Activated effector memory CD4-positive, alpha-beta T cell treated with anti-CD3 and anti-CD28 coated beads, Interleukin-2, amount 50 U/mL, for 16 hours (primary cell): ENCODE measurements at places on chromosomes 7 and 10.

GRCh38 chr7:15485998-15486397 lies 75.8 kb downstream of the AGMO start:
- DNase-seq, result no peak

- DNase-seq, result no peak
Observed at GRCh38 chr7:16397501-16398145, 23.7 kb downstream of the CRPPA start.

DNA sequence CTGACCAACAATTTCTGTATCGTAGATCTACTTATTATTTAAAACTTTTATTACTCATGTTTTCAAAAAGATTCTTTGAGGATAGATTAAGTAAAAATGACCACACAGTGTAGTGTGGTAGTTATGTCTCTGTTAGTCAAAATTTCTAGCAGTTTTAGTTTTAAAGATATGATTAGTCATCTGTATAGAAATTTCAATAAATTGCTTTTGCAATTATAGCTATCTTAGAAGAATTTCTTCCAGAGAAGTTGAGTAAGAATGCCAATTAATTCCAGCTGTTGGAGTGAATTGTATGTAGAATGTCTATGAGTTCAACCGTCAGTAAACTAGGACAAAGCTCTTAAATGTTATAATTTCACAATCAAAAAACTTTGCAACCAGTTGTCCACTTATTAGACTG lies 229.7 kb downstream of the CDK14 start:
- DNase-seq, result no peak

GRCh38 chr7:101782896-101783295 lies 34.5 kb upstream of the CUX1 start:
- no peak for DNase-seq

DNA sequence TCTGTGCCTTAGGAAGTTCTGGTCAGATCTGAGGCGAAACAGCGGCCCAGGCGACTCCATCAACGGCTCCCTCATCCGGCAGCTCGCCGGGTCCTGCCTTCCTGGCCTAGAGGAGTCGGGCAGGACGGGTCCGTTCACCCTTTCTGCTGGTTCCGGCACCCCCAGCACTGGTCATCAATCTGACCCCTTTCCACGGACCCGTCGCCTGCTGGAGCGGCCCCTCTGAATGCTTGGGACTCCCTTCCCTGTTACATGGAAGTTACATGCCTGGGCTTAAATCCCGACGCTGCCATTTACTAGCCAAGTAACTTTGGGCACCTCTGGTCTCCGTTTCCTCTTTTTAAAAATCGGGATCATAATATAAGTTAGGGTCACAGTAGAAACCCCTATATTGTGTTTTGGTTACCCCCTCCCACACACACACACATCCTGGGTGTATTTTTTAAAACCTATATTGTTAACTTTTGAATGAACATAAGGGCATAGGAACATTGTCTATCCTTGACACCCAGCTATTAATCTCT lies 607 bp upstream of the GGCT start:
- DNase-seq, result no peak

GRCh38 chr7:21304808-21305375 lies 123.0 kb upstream of the SP4 start:
- no peak for DNase-seq

DNA sequence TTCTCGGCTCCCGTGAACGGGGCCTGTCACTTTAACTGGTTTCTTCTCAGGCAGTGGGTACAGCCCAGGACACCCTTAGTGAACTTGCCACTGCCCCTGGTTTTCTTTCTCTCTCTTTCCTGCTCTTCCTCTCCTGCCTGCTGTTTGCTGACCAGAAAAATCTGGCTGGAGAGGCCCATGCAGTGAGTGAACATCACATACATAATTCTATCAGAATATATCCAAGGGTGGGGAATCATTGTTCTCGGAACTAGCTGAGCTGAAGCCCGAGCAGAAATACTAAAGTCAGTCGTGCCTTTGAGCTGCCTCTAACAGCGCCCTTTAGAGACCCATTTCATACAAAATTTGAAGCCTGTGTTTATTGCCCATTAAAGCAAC lies 501.5 kb upstream of the GALNT17 start:
- no peak for DNase-seq

GRCh38 chr7:28575241-28575643 lies 162.9 kb downstream of the CREB5 start:
- no peak for DNase-seq

DNA sequence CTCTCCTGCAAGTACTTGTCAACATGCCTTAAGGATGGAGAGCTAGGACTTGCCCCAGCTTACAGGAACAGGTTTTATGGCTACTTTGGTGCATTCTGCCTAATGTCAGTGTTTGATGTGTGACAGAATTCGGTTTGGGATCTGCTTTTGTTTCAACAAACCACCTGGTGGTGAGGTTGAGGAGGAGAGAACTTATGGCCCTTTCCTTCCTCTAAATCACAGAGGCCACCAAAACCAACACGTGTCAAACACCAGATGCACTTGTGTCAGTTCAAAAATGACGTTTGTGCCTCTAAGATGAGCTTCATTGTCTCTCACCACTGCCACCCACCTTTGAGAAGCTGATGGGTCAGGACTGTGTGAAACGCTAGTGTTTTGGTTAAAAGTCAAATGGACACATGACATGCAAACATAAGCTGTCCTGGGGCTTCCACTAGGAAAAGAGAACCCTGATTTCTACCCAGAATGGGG lies 83.9 kb downstream of the OSBPL3 start:
- no peak for DNase-seq

DNA sequence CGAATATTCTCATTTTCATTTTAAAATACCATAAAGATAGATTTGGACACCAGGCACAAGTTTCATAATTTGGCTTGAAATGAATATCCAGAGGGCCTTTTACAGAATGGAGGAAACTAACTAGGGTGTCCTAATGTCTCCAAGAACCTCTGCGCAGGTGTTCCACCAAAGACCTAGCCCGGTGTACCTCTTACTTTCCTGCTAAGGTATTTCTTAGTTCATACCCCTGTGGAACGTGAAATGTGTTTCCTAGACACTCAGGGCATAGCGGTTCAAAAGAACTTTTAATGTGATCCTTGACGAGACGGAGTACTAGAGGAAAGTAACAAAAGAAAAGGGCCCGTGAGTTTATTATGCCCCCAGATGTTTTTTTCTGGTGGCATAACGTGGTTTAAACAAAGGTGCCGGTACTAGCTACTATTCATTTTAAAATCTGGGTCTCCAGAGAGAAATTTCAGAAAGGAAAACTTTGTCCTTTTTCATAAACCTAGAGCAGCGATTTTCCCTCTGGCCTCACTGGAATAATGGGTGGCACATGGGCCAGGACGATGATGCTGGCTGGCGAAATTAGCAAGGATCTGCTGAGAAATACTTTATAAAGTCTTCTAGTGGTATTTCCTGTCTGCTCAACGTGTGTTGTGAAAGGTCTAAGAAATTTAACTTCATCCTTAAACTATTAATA lies 1.4 kb downstream of the APBB1IP start:
- DNase-seq, result no peak

GRCh38 chr10:64537928-64538327 lies 1016.7 kb downstream of the REEP3 start:
- DNase-seq, result no peak

DNA sequence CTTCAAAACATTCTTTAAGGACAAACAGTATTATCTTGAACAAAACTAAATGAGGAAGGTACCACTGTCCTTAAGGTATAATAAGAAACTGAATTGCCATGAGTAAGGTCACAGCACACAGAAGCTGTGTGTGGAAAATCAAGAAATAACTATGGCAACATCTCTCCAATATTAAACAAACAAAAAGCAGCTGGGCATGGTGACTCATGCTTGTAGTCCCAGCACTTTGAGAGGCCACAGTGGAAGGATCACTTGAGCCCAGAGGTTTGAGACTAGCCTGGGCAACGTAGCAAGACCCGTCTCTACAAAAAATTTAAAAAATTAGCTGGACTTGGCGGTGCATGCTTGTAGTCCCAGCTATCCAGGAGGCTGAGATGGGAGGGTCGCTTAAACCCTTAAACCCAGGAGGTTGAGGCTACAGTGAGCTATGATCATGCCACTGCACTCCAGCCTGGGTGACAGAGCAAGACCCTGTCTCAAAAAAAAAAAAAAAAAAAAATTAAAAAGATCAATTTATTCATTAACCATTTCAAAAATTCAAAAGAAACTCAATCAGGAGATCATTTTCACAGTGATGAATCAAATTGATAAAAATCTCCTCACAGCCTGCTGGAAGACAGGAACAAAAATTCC lies 195.4 kb downstream of the SKIDA1 start:
- no peak for DNase-seq

DNA sequence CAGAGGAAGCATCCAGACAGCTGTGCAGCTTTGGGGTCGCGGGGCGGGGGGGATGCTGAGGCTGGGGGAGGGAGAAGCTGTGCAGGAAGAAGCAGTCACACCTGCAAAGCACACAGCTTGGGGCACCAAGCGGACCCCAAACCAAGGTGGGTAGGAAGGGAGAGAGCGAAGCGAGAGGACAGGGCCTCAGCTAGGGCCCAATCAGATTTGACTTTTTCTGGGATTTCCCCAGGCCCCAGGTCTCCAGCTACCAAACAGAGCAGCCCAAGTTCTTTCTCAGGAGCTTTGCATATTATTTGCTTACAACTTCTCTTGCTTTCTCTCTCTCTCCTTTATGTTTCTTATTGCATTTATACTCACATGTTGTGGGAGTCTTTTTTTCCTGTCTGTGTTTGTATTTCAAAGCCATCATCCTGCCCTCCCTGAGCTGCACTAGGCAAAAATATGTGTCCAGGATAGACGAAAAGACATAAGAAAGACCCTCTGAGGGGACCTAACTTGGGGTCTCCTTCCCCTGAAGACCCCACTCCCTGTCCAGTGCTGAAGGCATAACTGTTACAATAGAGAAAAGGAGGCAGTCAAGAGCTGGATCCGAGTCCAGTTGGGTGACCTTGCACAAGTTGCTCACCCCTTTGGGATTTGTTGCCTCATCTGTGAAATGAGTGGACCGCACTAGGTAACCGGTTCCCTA lies 50.6 kb upstream of the SMNDC1 start:
- no peak for DNase-seq

- no peak for DNase-seq
Observed at GRCh38 chr7:94848531-94848930, 58.9 kb upstream of the PPP1R9A start.

DNA sequence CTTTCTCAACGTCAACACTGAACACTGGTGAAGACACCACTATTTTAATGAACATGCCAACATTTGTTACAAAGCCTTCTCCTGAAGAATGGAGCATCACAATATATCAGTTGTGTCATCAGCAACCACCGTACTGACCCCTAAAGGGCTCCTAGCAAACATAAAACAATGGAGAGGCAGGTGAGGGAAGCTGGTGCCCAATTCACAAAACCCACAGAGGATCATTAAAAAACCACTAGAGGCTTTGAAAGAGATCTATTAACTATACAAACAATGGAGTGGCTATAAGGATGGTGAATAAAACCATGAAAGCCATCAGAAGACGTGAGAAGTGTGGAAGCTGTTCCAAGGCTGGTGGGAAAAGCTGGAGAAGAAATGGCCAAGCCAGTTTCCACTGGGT lies 150.8 kb downstream of the FAM107B start:
- no peak for DNase-seq

DNA sequence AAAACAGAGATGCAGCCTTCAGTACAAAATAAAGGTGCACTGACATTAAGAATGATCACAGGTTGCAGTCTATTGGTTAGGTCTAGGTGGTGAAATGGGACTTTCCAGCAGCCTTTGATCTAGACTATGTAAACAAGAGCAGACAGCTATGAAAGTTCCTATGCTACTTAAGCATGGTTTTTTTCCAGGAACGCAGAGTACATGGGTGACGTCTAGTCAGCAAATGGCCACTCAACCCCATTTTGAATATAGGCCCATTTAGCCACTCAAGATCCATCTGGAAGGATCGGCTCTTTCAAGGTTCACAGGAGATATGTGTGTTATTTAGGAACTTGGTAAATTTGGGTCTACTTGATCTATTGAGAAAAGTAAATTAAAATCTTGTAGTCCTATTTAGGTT lies 1424.6 kb upstream of the LRRTM3 start:
- no peak for DNase-seq

DNA sequence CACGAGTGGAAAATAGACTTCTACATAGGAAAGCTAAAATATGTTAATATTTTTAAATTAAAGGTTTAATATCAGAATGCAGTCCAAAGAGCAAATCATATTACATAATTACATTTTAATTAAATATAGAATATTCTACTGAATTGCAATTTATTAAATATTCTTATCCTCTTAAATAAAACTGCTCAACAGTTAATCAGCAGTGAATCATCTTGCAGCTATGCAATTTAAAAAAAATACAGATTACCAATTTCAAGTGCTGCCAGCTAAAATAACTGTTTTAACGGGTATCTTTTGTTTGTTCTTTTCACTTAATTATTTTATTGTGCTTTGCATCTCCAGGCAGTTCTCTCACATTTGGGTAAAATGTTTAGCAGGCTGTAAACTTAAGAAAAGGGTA lies 82.2 kb downstream of the ZNRF2 start:
- DNase-seq, result no peak

DNA sequence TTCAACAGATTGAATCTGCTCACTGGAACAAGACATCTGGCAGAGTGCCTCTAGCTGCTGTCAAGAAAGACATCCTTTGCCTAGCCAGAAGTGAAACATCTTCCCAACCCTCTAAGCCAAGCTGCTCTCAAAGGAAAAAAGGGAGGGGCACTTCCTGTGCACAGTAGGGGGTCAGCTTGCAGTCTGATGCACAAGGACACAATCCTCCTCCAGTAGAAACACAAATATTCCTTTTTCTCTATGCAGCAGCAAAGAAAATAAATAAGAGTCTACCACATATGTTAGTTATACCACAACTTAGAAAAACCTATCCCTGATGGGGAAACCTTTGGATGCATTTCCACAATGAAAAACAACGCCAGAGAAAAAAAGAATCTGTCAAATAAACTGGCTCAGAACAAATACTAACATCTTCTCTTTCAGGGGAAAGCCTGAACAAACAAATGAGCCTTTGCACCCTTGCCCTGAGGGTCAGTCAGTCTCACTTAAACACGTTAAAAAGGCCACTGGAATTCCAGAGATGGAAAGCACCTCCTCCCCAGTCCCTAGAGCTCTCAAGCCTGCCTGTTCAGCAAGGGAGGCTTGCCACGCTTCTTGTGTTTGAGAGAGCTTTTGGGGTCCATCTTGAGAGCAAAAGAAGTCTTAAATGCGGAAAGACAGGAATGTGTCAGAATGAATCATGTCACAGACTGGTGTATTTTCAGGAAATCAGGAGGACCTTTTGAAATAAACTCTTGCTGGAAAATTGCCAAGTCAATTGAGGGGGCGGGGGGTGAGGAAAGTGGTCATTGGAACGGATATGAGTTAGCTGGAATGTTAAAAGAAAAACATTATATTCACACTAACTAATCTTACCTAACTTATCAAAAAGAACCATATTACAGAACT lies 7.5 kb downstream of the LAMB1 start:
- DNase-seq, result no peak

GRCh38 chr7:144527051-144527471 lies 123.6 kb upstream of the NOBOX start:
- DNase-seq, result no peak
